CD4-positive, alpha-beta T cell treated with Interleukin-15 for 1 hour (primary cell): ENCODE measurements at places on chromosomes 3 and 15.

DNA sequence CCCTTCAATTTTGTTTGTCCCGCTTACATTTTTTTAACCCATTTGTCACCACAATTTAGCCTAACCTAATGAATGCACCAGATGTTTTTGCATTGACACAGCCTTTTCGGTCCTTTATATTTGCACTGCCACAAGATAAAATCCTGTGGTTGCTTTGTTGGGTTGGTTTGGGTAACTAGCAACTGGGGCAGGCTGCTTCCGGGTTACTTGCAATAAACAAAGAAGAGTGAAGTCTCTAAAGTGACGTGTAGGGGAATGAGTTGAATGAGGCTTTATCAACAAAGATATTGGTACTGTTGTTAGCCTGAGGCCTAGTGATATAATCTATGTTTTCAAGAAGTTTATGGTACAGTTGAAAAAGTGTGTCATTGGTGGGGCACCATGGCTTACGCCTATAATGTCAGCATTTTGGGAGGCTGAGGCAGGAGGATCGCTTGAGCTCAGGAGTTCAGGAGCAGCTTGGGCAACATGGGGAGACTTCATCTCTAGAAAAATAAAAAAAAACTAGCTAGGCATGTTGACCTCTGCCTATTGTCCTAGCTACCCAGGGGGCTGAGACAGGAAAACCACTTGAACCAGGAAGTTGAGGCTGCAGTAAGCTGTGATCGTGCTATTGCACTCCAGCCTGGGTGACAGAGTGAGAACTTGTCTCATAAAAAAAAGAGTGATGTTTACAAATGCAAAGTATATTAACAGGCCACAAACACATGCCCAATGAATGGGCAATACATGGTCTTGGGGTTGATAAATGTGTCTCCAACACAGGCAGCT, 121.8 kb downstream of the OXSM start:
- DNase-seq, result no peak

GRCh38 chr3:191425322-191425734, 35.6 kb upstream of the PYDC2 start:
- DNase-seq, result no peak

GRCh38 chr3:51378065-51378464, 7.0 kb upstream of the MANF start:
- no peak for DNase-seq

DNA sequence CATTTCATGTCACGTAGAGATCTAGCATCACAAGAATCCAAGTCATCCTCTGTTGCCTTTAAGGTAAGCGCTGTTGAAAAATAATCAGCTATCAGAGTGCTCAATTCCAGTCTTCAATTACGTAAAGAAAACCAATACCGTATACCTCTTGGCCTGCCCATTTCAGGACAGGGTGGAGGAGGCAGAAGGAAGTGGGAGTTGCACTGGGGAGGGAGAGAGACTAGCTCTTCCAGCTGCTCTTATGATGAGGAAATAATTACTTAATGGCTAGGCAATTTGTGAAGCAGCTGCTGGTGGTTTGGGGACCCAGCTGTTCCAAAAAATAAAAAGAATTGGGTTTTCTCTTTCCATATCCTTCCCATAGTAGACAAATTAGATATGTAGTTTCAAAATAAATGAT, 365.8 kb upstream of the MCTP2 start:
- no peak for DNase-seq

- DNase-seq, result no peak
Observed at GRCh38 chr3:109177908-109178307, 41.4 kb downstream of the C3orf85 start.

- DNase-seq, result no peak
Observed at GRCh38 chr3:134918441-134918840, 123.4 kb downstream of the EPHB1 start.

DNA sequence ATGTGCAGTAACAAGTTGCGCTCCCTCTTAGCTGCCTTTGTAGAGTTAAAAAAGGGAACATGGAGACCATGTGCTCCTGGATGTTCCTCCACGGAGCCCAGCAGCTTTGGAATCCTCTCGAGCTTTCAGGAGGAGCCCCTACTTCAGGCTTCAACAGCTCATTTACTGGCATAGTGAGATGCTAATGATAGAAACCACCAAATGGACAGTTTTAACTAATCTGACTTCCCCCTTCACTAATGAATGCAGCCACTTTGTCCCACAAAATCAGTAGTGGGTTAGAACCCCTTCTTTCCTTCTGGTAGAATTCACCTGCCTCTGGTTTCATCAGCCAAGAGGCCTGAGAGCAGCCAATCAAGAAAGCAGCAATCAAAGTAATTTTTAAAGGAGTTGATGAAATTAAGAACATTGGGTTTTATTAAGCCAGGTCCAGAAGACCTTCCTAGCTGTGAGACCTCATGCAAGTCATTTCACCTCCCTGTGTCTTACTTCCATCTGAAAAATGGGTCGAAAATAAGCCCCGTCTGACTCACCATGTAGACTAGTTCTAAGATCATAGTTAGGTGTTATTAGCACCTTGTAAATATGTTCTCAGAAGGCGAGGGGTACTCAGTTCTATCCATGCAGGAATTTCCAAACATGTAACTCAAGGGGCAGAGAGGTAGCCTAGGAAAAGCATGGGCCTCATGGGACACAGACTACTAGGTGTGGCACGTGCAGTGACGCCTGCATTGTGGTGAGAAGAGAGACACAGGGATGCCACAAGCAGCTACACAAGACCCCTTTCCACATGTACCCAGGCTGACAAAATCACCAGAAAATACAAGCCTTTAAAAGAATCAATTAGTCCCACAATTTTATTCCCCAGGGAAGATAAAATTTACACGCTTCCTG, 179.7 kb upstream of the LPP start:
- DNase-seq, result no peak

DNA sequence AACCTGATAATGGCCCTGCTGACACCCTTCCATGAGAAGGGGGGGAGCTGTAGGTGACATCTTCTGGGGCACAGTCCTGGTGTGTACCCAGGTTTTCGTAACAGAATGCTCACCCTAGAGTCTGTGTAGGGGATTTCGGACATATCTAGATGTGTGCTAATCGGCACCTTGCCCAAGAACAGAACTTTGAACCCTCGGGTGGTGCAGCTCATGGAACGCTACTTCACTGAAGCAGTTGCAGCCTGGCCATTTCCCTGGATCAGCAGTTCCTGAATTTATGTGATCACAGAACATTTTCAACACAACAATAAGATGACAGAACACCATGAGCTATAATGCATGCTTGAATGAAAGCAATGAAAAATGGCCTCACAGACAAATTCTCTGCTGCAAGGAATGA, 57.5 kb upstream of the MUC13 start:
- DNase-seq, result no peak

DNA sequence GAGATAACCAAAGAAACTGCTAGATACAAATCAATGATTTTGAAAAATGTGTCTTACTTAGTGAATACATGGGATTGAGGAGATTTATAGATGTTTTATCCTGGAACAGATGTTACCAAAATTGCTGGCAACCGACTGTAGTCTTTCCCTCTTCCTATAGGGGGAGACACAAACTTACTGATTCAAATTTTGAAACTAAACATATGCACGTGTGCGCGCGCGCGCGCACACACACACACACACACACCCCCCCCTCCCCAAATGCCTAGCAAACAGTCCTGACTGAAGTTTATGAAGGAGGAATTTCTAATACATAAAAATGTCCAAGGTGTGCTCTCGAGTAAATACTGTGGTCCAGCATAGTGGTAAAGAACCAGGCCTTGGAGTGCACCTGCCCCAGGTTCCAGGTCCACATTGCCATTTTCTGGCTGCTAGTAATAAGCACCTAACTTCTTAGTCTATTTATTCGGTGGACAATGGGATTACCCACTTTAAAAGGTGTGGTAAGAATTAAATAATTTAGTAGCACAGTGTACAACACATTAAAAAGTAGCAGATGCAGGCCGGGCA, 18.5 kb upstream of the C3orf62 start:
- peak; percentile 21 for DNase-seq

DNA sequence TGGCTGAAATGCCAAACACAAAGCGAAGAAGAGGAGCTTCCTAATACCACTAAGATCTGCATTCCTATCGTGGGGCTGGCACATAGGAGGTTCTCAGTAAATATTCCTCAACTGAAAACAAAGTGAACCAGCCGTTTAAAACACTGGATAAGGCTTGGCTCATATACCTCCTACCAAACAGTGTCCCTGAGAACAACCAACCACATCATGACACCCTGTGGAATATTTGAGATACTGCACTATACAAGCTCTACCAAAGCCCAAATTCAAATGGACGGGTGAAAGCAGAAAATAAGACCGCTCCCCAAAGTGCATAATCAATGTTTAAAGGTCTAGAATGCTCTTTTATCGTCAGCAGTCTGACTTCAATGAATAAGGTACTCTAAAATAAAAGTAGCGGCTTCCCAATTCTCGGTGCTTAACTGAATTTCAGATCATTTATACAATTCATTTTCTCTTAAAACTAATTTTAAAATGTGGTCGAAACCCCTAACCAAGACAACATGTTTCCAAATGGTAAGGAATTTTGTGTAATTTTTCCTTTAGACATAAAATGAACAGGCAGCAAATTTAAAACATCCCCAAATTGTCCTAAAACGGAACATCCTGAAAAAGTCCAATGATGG, 425.8 kb downstream of the ERC2 start:
- no peak for DNase-seq

DNA sequence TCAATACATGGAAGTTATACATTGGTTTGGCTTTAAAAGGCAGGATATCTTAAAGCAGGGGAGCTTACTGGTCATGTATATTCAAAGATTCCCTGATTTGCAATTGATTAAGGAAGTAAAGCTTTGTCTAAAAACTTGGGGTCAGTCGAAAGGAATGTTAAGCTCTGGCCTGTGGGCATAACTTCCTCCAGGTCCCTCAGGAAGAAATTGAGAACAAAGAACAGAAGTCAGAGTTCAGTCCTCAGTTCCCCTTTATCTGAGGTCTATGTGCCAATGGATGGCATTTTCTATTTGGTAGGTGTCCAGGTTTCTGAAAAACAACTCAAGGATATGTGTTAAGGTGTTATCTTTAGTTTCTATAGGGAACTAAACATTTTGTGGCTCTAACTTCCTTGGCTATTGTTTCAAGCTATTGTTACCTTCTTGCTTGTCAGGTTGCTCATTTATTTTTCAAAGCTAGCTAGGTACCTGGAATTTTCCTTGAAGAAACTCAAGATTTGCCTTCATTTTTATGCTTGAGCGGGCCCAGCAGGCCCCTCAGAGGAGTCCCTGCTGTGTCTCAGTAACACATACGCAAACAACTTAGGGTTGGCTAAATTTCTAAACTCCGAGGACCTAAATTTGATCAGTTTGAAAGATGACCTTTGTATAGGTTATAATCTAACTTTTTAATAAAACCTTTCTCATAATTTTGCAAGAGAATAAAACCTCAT, 135.0 kb upstream of the UBE2E2 start:
- DNase-seq, result no peak

- no peak for DNase-seq
Observed at GRCh38 chr3:186284349-186284652, 77.7 kb downstream of the DGKG start.

GRCh38 chr3:124057420-124057819, 65.5 kb upstream of the ROPN1 start:
- no peak for DNase-seq

DNA sequence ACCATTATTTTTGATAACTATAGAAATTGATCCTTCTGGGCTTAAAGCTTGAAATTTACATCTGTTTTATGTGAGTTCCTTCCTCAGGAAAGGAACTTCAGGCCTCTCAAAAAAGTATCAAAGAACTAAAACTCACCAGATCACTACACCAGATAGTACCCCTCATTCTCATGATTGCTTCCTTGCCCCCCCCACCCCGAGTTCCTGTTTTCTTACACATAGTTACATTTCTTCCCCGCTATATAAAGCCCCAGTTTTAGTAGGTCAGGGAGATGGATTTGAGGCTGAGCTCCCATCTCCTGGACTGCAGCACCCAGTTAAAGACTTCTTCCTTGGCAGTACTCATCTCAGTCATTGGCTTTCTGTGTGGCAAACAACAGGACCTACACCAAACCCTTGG, 80.3 kb upstream of the HRH1 start:
- no peak for DNase-seq

- DNase-seq, result no peak
Observed at GRCh38 chr3:34475851-34476250, 677.4 kb downstream of the PDCD6IP start.

GRCh38 chr3:87088993-87089841, 98.3 kb upstream of the VGLL3 start:
- DNase-seq, result peak; percentile 24

- DNase-seq, result no peak
Observed at GRCh38 chr3:102599819-102600576, 165.2 kb downstream of the ZPLD1 start.

DNA sequence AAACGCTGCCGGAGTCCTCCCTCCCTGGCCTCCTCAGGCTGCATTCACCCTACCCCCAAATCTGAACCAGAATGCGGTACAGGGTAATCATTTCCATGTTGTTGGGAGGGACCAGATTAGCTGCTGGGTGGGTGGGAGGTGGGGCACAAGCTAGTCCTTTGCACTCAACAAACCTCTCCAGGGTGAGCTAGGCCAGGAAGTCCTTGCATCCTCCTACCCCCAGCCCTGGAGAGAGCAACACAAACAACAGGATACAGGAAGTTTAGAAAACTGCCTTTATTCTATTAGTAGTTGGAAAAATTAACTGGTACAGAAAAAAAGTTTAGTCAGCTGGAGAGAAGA, 702 bp upstream of the GPX1 start:
- no peak for DNase-seq

GRCh38 chr15:82021992-82022391, 23.8 kb downstream of the MEX3B start:
- no peak for DNase-seq

- DNase-seq, result no peak
Observed at GRCh38 chr3:47803480-47804025, 615 bp downstream of the DHX30 start.

DNA sequence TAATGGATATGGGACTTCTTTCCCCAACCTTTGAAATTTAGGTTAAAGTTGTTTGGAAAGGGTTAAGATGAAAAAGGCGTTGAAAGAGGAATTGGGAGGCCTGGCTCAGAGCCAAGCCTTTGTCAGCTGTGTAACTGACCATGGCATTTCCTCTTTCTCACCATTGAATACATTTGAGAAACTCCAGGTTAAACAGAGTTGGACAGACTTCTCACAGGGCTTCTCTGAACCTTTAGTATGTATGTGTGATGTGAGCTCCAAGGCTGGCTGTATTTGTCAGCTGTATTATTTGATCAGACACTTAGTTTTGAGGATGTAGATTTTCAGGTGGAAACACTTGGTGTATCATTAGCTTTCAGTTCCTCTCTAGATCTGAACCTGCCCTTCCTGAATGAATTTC, 136.4 kb upstream of the GOLGA6L4 start:
- peak; percentile 20 for DNase-seq

DNA sequence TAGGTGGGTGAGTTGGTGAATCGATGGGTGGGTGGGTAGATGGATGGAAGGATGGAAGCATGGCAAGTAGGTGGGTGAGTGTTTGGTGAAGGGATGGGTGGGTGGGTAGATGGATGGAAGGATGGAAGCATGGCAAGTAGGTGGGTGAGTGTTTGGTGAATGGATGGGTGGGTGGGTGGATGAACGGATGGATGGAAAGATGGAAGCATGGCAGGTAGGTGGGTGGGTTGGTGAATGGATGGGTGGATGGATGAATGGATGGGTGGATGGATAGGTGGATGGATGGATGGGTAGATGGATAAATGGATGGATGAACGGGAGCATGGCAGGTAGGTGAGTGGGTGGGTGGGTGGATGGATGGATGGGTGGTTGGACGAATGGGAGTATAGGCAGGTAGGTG, 65.1 kb downstream of the SLC6A1 start:
- DNase-seq, result no peak

GRCh38 chr15:92906020-92906419, 5.9 kb downstream of the CHD2 start:
- DNase-seq, result no peak
